ENCODE measurements at places on chromosomes 11 and 22.

- DNase-seq: no peak
These were observed 238.0 kb upstream of the DDI1 start for GRCh38 chr11:103798446-103798845.

- DNase-seq: no peak
These were observed 3.9 kb upstream of the MS4A14 start for GRCh38 chr11:60392361-60392760.

DNA sequence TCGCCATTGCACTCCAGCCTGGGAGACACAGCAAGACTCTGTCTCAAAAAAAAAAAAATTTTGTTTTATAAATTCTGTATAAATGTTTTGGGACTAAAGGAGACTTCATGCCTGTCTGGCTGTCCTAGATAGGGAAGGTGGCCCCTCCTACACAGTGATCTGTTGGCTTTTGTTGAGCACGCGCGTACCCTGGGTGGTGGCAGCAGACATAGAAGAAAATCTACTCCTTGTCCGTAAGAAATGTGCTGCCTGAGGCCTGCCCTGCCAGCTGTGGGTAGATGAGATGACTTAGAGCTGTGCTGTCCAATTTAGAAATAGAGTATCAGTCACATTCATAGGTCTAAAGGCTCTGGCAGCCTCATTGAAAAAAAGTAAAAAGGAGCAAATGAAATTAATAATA, 37.0 kb downstream of the AP2A2 start:
- no peak for DNase-seq

GRCh38 chr11:47961383-47961782, 19.0 kb upstream of the PTPRJ start:
- DNase-seq: no peak

DNA sequence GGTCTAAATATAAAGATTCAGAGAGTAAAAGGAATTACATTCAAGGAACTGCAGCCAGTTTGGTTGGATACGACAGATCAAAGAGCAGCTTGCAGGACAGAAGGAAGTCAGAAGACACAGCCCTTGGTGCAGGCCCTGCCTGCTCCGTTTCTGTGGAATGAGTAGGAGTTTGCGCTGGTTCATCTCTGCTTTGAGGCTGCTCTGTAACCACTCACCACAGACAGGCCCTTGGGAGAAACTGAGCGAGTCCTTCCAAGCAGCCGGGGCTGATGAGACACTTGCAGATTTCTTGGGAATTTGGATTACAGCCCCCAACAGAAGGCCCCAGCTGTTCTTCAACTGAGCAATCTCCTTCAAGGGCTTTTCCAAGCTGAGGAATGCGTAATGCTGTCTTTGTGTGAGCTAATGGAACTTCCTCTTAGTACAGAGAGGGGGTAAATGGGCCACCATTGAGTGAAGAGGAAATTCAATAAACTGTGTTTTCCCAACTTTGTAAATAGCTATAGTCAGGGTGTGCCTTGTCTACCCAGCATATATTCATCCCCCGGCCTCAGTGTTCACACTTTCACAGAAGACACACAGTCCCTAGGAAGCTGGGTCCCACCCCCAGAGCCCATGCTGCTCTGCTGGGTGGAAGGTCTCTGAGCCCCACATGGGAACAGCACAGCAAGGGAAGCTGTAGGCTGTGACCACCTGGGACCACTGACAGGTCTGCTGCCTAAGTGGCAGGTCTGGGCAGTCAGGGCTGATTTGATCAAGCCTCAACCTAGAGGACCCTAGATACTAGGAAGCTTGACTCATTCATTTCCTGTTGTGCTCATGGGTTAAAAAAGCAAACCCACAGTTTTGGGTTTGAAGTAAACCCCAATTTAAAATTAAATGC, 16.6 kb downstream of the IL10RA start:
- peak; percentile 85 for DNase-seq

GRCh38 chr11:23875176-23875850, 621.5 kb upstream of the LUZP2 start:
- DNase-seq: no peak

DNA sequence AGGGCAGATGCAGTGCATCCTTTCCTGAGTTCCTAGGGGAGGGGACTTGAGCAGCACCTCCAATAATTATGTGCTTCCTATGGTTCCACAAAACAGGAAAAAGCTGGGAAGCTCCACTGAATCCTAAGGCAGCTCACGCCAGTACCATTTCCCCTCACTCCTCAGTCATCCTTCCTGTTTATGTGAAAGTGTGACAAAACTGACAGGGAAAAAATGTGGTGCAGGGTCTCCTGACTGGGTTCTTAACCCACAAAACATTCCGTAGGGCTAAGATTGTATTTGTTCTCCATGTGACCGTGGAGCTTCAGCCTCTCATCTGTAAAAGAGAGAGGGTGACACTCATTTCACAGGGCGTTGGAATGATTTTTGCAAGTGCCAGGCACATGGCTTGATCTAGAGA, 12.2 kb upstream of the LYVE1 start:
- DNase-seq: no peak

DNA sequence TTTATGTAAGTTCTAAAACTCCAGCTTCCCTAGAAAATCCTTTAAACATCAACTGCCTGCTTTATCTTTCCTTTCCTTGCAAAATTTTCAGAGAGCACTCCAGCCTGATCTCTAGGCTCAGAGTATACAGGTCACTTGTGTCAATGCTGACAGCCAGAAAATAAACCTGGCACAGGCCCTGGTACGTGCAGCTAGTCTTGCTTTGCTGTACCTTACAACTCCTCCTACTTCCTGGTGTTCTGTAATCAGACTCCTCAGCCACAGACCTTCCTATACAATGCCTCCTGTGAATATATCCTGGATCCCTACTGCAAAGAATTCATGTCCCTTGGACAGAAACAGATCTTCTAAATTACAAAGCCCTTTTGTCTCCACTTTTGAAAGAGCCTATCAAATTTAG, 24.2 kb upstream of the TMEM123 start:
- peak; percentile 19 for DNase-seq

- no peak for DNase-seq
These were observed 499.8 kb downstream of the DLG2 start for GRCh38 chr11:85127349-85127748.

DNA sequence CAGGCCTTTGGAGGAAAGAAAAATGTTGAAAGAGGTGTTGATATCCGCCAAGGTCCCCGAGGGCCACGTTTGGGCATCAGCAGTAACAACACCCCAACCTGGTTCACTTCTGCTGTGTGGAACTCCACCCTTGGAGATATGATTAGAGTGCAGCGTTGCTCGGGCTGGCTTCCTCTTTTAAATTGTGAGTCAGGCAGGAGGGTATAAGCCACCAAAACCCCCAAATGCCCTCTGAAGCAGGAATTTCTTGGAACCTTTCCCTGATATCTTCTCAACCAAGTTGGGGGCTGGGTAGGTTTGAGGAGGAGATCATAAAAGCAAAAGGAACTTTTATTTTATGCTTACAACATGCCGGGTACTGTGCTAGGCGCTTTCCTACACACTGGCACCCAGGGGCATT, 6.4 kb upstream of the C11orf96 start:
- DNase-seq: no peak

DNA sequence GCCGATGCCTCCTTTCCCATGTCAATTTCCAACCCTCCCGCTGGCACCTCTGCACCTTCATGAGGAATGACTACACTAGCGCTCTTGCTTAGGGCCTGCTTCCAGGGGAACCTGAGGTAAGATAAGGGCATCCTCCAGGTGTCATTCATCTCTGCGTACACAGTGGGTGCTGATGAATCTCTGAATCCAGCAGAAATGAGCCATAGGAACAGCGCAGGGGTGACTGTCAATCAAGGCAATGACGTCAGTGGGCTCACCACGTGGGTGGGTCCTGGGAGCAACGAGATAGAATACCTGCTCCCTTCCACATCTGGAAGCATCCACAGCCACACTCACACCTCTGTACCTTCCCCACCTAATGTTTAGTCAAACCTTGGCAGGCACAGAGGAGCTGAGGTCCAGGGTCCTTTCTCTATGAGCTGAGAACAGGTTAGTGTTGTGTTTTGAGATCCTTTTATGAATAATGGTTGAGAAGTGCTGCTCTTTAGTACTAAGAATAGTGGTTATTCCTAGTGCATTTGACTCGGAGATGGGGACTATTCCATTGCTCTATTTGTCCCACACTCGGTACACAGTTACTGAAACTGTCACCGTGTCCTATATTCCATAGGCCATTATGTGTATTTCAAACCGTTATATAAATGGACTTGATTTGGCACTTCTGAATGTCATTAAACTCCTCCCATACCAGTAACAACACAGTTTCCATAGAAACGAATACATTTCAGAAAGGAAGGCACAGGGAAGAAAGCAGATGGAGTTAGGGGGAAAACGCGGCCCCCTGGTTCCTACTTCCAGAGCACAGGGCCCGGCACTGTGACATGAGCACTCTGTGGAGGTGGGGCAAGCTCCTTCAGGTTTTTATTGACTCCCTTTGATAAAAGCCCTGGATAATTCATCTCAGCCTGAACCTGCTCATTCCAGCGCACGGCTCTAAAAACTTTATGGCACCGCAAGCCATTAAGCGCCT, 193.4 kb downstream of the ST3GAL4 start:
- DNase-seq: no peak

DNA sequence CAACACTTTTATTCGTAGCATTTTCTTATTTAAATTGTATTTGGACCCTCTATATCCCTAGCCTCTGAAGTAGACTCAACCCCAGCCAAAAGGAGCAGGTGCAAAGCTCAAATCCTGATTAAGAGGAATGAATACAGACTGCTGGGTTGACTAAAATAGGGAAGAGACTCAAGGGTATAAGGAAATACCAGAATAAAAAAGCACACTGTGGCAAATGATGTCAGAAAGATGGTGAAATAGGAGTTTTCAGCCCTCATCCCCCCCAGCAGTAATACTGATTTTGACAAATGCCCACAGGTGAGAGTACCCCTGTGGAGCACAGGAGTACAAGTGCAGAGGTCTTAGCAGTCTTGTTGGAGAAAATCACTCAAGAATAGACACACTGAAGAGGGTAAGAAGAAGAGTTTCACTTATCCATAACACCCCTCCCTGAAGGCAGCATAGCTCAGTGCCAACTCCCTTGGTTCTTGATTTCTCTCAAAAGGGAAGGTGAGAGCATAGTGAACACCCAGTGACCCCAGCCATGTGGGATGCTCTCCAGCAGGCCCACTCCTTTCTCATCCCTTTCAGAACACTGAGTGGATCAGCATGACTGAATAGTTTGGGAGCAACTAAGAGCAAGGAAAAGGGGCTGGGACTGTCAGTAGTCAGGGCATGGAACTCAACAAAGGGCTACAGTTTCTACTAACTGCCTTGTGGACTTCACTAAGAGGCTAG, 71.7 kb downstream of the TBC1D22A start:
- no peak for DNase-seq
